ENCODE measurements at places on chromosomes 11 and 22.

DNA sequence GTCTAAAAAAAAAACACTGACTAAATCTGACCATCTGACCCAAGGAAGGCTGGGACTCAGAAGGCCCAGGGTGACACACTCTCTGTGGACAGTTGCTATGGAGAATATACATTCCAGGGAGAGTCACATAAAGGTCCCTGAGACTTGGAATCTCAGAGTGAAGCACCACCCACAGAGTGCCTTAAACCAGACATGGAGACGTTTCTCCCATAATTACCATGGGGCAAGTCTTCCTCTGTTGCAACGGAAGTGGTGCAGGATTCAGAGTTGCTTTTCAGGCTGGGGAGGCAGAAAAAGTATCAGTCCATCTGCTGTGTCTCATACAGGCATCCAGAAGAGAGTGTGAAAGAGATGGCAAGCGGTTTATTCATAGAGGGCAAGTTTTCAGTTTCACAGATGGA, 58.7 kb upstream of the SLN start:
- no peak for DNase-seq

GRCh38 chr22:29335656-29336055, 20.2 kb upstream of the RASL10A start:
- no peak for DNase-seq

DNA sequence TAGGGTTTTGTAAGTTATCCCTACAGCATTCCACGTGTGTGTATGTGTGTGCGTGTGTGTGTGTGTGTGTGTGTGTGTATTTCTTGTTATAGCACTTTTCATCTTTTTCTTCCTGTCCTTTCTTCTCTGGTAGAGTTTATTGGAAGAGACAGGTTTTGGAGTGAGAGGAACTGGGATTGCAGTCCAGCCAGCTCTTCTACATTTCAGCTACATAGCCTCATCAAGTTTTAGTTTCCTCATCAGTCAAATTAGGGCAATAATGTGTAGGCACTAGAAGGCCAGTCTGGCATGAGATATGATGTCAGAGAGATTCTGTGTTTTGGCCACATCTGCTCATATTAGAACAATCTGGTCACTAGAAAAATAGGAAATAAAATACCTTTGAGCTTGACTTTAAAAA, 1283.5 kb upstream of the TENM4 start:
- DNase-seq: no peak

GRCh38 chr11:108536783-108537182, 38.6 kb upstream of the POGLUT3 start:
- DNase-seq: no peak

GRCh38 chr22:31104869-31105268, 2.5 kb downstream of the SELENOM start:
- no peak for DNase-seq

GRCh38 chr11:62402226-62402959, 16.4 kb upstream of the SCGB1A1 start:
- peak; percentile 44 for DNase-seq

GRCh38 chr22:32828150-32828549, 26.6 kb downstream of the TIMP3 start:
- no peak for DNase-seq

DNA sequence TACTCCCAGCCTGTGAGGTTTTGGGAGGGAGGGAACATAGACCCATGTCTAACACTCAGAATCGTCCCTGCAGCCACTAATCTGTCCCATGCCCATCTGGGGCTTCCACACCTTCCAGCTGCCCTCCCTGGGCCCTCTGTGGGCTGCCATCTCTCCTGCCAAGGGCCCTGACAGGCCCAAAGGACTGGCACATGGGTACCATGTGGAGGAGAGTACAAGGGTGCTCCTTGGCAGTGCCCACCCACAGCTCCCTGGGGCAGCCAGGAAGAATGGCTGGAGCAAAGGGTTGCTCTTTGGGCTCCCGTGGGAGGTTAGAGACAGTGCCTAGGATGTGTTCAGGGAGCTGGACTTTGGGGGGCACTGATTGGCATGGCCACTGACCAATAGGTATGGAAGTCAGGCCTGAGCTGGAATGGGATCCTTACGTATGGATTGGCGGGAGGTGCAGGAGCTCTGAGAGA, 56.8 kb downstream of the CD82 start:
- DNase-seq: no peak

DNA sequence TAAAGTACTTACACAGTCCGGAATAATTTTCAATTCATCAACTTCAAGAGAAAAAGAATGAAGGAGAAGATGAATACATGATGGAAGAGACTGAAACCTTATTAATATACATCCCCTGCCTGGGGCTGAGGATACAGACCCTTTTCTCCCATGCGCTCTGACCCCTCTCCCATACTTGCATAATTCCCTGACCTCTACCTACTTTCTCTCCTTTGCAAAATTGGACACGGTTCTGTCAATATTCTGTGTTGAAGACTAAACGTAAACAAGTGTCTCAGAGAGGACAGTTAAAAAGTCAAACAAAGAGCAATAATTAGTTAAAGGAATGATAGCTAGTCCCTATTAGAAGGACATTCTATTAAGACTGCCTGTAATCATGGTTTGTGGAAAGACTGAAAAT, 7.5 kb downstream of the PRDM10 start:
- no peak for DNase-seq

DNA sequence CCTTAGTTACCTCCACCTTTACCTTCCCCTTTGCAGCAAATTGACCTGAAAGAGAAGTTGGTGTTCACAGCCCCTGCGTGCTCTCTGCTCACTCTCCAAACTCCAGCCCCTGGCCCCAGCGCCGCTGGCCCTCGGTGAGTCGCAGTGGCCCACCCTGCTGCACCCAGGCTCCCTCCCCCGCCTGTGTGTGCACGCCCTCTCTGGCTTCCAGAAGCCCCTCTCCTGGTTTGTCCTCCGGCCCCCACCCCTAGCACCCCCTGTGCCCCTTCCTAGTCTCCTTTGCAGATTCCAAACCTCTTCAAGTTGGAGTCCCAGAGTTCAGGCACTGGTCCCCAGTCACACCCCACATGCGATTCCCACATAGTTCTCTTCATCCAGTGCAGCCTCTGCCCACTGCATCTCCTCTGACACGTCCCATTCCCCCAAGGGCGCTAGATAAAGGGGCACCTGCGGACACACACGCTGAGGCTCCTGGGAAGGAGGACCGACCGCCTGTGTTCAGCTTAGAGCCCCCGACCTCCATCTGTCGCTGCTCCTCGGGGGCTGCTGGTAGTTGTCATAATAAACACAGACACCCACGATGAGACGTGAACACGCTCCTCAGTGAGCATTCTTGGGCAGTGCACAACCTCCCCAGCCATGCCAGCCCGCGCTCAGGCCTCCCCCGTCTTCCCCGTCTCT, 1.5 kb upstream of the PHRF1 start:
- DNase-seq: no peak

- no peak for DNase-seq
Observed at GRCh38 chr22:22909605-22910271, 22.1 kb downstream of the IGLL5 start.
